ENCODE measurements at places on chromosomes 7 and 10.

- DNase-seq, result no peak
Observed at GRCh38 chr10:52951824-52952223, 179.2 kb upstream of the MBL2 start.

- no peak for DNase-seq
Observed at GRCh38 chr7:43528576-43529354, 54.1 kb upstream of the STK17A start.

DNA sequence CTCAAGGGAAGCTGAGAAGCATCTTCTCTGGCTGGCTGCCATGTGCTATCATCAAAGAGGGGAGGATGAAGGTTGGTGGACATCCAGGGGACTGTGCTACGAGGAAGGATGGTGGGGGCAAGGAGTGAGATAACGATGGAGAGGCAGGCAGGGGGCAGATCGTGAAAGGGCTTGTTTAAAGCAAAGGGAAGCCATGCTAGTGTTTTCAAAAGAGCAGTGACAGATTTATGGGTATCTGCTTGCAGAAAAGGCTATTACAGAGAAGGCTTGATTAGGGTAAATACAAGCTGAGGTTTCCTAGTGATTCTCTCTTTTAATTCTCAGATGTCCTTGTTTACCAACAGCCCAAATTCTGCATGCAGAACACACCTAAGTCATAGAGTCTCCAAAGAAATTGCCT lies 88.9 kb upstream of the MKX start:
- no peak for DNase-seq

DNA sequence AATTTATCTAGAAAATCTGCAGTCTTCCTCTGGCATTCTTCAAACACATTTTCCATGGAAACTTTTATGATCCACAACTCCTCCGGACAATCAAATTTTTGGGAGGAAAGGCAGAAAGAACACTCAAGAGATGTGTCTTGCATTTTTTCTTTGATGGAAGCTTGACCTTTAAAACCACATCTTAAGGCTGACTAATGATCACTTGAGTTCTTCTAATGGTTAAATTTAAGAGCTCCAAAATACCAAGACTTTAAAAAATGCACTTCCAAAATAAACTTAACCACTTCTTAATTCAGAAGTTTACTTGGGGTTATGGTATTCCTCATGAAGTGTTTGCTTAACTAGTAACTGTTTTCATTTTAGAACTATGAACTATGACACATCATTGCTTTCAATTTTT lies 43.3 kb downstream of the ETV1 start:
- DNase-seq, result no peak

DNA sequence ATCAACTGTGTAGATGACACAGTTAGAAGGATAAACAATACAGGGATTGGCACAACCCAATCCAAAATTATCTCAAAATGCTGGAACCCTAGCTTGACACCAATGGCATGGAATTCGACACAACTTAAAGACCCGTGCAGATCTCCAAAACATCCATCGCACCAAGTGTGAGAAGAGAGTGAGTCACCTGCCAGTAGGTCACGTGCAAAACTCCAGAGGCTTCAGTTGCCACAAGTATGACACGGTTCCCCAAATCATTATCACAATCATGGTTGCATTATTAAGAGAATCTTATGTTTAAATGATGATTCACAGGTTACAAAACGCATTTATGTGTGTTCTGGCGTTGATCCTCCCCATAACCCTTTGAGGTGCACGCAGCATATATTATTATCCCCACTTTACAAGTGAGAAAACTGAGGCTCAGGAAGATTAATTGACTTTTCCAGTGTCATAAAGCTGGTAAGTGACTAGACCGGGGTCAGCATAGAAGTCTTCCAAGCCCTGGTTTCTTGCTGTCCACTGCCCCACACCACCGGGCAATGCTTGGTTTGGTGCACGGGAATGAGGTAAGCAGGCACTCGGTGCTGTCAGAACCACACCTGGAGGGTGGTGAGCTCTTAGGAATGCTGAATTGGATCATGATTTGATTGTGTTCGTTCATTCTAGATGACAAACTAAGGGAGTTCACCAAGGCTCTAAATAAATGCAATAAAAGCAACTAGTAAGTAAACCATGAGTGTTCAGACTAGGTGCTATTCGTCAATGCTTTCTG lies 23.6 kb upstream of the STK17A start:
- no peak for DNase-seq

DNA sequence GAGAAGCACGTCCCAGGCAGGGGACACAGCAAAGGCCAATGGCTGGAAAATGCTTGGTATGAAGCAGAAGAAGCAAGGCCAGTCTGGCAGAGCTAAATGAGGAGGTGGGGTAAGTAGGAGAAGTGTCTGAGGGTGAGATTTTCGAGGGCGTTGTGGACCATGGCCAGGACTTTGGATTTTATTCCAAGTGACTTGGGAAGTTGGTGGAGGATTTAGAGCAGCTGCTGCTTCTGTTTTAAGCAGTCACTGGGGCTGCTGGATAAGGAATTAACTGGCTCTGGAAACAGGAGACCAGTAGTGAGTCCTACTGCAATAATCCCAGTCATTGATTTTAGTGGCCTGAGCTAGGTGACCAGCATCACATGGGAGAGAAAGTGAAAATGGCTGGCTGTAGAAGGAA lies 67.6 kb upstream of the GSDME start:
- DNase-seq, result no peak
